ENCODE measurements at places on chromosomes 3 and 15.

DNA sequence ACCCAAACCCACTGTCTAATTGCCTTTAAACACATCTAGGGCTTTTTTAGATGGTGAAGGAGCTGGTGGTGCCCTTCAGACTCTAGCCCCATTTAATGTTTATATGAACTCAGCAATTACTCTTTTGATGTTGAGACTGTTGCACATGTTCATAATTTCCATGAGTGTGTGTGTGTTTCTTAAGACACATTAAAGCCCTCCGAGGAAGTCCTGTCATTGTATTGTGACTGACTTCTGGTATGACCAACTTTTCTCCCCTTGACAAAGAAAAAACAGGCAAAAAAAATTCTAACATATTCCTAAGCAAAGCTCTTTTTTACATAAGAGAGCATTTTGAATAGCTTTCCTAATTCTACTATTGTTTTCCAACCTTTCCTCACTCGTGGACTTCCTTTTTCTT is 91.6 kb downstream of the FLNB start:
- DNase-seq, result no peak

GRCh38 chr15:87477737-87478686 is 778.5 kb downstream of the NTRK3 start:
- DNase-seq, result peak; percentile 73

- no peak for DNase-seq
These were observed 272.0 kb upstream of the RGMA start for GRCh38 chr15:93360976-93361375.

DNA sequence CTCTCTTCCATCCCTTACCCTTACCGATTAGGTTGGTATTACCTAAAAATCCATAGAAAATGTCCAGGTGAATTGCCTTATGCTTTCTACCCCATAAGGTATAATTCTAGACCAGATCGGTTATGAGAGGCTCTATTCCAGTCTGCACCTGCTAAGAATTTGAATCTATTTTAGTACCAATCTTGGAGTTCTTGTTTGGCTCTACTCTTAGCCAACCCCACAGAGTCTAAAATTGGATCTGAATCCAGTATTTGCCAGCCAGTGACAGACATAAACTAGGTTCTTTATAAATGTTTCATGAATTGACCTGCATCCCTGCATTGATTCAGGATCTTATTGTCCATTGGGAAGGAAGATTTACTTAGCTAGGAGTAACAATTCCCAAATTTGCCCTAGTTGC is 6.5 kb downstream of the KLHL24 start:
- DNase-seq, result no peak

- DNase-seq, result no peak
These were observed 78.4 kb downstream of the SPSB4 start for GRCh38 chr3:141129541-141130011.

DNA sequence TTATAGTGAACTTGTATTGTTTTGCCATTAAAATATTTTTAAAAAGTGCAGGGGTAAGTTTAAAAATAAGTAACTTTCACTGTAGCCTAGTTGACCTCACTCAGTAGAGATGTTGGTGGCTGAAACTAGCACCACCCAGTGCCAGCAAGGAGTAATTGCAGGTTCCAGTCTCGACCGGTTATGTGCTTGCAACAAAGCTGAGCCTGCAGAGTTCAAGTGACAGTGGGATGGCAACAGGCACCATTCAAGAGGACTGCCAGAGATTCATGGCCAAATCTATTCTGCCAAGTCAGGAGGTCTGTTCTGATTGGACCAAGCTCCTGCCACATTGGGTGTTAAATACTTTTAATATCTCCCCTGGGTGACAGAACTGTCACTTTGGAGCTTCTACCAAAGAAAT is 2.7 kb downstream of the ADAMTS7 start:
- DNase-seq, result no peak

DNA sequence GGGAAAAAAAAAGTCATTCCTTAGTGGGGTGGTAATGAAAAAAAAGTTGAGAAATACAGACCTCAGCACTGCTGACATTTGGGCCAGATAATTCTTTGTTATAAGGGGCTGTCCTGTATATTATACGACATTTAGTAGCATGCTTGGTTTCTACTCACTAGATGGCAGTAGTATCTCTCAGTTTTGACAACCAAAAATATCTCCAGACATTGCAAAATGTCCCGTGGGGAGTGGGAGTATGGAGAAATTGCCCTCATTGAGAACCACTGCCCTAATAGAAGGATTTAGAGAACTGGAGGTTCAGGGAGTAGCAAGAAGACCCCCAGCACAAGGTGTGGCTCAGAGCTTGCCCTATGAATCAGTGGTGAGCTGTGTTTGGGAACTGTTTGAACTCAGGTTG is 28.6 kb upstream of the TEX264 start:
- DNase-seq, result no peak

- no peak for DNase-seq
These were observed 65.2 kb downstream of the EIF4E3 start for GRCh38 chr3:71659864-71660591.

DNA sequence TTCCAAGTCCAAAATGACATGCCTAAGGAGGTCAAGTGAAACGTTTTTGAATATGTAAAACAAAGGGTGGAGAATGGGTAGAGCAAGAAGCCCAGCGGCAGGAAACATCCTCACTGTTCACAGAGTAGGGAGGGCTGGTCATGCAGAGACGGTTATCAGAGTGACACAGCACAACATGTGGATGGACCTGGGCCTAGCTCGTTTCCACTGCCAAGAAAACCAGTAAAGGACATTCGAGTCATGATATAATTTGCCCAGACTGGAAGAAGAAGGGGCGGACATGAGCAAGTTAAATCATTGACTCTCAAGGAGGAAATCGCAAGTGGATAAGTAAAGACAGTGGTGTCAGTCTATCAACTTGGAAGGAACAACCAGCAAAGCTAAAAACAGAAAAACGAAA is 89.3 kb downstream of the LRIG1 start:
- no peak for DNase-seq

DNA sequence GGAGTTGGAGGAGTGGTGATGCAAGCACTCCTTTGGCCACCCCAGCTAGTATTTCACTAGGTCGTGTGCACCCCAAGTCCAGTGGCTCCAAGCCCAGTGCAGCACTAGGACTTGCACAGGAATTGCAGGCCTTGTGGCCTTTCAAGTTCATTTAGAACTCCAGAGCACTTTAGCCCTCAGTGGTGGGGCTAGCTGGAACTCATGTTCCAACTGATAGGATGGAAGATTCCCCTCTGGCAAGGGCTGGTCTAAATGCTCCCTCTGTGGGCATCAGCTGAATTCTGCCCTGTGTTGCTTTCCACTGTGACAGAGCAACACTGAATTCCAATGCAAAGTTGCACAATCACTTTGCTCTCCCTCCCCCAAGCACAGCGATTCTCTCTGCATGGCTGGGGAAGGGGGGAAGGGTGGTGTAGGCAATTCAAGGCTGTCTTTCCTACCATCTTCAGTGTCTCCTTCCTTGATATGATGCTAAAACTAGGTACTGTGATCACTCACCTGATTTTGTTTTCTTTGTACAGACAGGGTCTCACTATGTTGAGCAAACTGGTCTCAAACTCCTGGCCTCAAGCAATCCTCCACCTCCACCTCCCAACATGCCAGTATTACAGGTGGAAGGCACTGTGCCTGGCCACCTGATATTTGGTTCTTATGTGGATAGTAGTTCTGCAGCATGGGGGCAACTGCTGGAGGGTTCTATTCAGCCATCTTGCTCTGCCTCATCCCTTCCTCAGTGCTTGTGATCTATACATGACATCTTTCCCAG is 10.3 kb downstream of the USF3 start:
- no peak for DNase-seq

DNA sequence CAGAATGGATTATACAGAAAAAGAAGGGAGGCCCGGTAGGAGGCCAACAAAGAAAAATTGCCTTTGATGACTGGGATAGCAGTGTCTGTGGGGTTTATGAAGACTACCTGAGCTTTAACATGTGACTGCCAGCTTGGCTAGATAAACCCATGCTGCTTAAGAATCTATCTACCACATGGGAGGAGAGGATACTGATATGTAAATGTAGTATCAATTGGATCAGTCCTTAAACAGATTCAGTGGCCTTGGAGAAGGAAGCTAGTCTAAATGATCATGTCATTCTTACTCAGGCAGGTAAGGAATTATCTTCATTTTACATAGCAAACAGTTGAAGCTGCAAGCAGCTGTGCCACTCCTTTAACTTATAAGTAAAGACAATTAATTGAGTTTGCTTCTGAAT is 50.0 kb upstream of the SYNPR start:
- no peak for DNase-seq

- DNase-seq, result no peak
These were observed 38.4 kb downstream of the GTF2E1 start for GRCh38 chr3:120780977-120781376.

DNA sequence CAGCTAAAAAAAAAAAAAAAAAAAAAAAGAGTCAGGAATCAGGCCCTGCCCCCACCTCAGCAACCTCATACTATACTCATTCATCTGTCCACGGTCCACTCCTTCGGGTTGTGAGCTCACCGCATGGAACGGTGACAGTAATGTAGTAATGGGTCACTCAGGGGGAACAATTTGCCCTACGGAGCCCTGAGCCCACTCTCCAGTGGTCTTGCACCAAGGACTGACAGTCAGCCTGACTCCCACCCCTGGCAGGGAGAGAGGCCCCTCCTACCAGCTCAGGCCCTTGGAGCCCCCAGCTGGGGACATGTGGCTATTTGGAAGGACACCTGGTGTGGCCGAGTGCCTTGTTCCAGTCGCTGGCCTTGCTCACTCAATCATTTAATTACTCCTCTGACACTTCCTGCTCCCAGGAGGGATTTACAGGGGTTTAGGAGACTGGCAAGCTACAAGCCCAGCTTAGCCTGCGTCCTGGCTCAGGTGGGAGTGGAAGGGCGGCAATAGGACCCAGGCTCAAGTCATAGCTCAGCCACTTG is 19.9 kb upstream of the CACNA2D2 start:
- no peak for DNase-seq

GRCh38 chr15:35484231-35484945 is 61.6 kb downstream of the DPH6 start:
- no peak for DNase-seq

- DNase-seq, result no peak
These were observed 24.0 kb downstream of the GLDN start for GRCh38 chr15:51365417-51365816.

DNA sequence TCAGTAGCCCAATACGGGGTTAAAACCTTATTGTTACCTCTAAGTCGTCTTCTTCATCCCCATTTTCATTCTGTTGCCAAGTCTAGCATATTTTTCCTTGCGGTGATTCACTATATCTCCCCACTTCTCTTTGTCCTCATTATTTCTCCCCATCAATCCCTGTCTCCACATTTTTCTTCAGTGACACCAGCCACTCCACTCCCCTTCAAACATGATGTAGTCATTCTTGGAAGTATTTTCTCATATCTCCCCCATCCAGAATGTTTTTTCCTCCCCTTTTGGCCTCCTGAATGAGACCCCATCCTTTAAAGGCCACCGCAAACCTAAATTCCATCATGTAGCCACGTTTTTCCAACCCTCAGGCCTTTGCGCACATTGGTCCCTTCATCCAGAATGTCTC is 105.9 kb downstream of the TOP2B start:
- DNase-seq, result no peak

DNA sequence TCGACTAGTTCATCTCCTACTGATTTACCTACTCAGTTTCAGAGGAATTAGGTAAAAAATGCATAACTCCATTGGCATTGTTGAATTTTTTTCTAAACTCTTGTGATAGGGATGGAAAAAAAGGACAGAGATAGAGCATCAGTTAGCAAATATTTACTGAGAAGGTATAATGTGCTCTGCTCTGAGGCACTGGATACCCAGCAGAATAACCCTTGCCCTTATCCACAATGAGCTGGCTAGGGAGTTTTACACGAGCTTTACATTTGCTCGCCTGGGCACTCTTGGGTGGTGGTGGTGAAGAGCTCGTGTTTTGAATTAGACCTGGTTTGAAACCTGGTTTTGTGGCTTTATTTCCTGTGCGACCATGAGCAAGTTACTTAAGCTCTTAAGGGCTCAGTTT is 149.6 kb downstream of the RORA start:
- DNase-seq, result no peak

Data from putamen (tissue), 1 donor.